Bronchial epithelial cell (primary cell): ENCODE measurements at places on chromosomes 1 and 21.

- no peak for DNase-seq
Observed at GRCh38 chr21:16741141-16741665, 771.6 kb upstream of the CXADR start.

DNA sequence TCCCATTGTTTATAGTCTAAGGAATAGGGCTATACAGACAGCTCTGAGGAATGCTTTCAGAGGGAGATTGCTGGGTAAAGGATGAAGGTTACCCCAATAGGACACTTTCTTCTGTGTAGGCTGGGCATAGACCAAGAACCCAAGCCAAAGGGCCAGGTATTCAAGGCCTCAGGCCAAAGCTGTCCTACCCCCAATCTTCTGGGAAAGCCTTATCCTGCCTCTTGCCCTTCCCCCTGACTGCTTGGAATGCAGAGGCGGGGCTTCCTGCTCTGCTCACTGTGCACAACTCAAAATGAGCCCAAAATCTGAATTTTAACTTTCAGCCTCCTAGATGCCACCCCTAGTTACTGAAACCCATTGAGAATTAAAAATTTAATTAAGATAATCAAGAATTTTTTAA lies 2.2 kb downstream of the OR10Z1 start:
- no peak for DNase-seq

DNA sequence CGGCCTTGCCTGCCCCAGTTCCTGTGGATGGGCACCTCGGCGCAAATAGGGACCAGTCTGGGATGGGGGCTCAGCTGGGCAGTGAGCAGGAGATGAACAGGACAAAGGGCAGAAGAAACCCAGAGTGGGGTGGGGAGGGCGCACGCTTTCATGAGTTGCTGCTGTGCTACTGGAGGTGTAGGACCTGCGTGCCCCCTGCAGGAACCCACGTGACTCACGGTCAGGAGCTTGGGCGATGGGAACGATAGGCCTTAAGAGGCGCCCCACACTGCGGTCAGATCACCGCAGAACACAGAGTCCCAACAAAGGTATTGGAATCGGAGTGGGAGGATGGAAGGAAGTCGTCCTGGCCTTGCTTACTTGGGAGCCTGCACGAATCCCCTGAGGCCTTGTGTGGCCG lies 17.2 kb downstream of the PRDM15 start:
- DNase-seq, result no peak

DNA sequence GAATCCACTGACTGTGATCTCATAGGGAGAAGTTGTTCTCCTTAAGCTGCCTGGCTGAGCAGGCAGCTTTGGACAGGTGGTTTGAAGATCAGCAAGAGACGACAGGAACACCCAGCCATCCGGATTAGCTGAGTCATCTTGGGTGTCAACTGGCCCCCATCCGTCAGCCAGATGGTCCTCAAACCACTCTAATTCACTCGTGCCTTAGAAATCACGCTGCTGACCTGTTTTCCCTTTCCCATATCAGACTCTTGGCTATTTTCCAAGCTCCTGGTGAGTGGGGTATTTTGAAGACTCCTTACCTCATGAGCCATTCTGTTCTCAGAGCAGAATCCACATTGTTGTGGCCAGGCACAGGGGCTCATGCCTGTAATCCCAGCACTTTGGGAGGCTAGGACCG lies 149.1 kb upstream of the L1TD1 start:
- DNase-seq, result peak; percentile 44

GRCh38 chr21:15190412-15190811 lies 125.6 kb upstream of the NRIP1 start:
- no peak for DNase-seq

DNA sequence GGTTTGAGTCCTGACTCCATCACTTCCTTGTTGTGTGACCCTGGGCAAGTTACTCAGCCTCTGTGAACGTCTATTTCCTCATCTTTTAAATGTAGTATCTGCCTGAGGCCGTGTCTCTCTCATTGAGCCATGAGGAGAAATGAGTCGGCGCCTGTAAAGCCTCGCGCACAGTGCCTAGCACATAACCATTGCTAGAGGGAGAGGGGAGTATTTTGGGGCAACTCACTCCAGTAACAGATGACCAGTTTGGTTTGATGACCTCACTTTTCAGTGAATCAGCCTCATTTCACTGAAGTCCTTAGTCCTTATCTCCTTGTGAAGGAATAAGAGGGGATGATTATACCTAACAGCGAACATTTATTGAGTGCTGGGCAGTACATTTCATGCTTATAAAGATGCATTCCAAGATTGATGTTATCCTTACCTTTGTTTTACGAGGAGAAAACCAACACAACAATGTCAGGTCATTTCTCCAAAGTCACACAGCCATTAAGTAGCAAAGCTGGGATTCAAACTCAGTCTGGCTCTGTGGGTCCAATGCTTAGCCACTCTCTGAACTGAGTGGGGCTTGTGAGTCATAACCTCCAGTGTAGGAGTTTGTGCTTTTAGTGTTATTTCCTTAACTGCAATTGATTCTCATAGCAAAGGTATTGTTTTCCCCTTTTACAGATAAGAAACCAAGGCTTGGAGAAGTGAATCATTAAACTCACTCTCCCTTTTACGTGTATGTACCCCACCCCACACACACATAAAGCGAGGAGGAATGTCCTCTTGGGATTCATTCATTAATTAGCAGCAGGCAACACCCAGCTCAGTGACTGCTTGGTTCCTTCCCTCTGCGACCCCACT lies 25.9 kb downstream of the KCNC4 start:
- peak; percentile 98 for DNase-seq

- DNase-seq, result peak; percentile 33
Observed at GRCh38 chr1:110053552-110054428, 16.7 kb downstream of the ALX3 start.

GRCh38 chr1:247548092-247548491 lies 842 bp upstream of the GCSAML start:
- no peak for DNase-seq

- DNase-seq, result no peak
Observed at GRCh38 chr21:39580744-39581143, 32.0 kb upstream of the B3GALT5 start.

- no peak for DNase-seq
Observed at GRCh38 chr1:51642739-51643142, 25.8 kb downstream of the OSBPL9 start.

GRCh38 chr1:85943526-85943925 lies 213.0 kb downstream of the COL24A1 start:
- DNase-seq, result no peak

- no peak for DNase-seq
Observed at GRCh38 chr1:58765441-58765840, 18.4 kb downstream of the JUN start.

GRCh38 chr1:30968220-30968971 lies 59.8 kb upstream of the SDC3 start:
- DNase-seq, result no peak

GRCh38 chr1:159826441-159827101 lies at the start of gene SLAMF8:
TSS of gene SLAMF8 (plus strand) at chr1:159826873. CDS start at chr1:159826899, 26 bp downstream.
- DNase-seq, result no peak

- no peak for DNase-seq
Observed at GRCh38 chr1:154772056-154772455, 98.0 kb downstream of the KCNN3 start.

DNA sequence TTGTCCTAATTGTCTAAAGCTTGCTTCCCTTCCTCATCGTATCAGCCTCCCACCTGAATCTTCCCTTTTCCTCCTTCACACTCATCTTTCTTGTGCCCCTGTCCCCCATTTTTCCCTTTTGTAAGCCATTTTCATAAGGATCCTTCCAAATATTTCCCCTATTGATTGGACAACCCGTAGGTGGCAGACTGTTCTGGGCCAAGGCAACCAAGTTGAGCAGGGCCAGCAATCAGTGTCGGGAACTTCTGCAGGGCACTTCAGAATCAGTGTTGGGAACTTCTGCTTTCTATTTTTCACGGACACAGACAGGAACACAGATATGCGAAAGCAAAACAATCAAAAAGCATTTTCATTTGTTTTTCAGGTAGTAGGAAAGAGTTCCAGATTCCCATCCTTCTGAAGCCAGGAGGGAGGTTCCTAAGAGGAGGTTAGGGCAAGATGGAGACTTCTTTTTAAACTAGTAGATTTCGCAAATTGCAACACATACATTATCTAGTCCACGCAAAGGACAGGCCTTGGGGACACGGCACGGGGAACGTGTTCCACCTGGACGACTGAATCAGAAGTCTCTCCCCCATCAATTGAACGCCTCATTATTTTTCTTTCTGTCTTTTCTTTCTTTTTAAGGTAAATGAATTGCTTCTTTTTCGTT lies 691 bp upstream of the MPZL1 start:
- DNase-seq, result peak; percentile 68

DNA sequence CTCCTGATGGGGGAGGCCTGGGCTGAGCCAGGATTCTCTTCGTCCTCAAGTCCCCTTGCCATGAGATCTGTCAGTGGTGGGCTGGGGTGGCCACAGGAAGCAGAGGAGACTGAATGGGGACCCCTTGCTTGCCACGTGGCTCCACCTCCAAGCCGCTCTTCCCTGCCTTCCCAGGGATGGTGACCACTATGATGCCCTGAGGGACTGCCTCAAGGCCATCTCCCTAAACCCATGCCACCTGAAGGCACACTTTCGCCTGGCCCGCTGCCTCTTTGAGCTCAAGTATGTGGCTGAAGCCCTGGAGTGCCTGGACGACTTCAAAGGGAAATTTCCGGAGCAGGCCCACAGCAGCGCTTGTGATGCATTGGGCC lies 20.9 kb upstream of the TMEM222 start:
- DNase-seq, result no peak

- peak; percentile 79 for DNase-seq
Observed at GRCh38 chr1:16006552-16007485, 2.8 kb downstream of the SRARP start.

DNA sequence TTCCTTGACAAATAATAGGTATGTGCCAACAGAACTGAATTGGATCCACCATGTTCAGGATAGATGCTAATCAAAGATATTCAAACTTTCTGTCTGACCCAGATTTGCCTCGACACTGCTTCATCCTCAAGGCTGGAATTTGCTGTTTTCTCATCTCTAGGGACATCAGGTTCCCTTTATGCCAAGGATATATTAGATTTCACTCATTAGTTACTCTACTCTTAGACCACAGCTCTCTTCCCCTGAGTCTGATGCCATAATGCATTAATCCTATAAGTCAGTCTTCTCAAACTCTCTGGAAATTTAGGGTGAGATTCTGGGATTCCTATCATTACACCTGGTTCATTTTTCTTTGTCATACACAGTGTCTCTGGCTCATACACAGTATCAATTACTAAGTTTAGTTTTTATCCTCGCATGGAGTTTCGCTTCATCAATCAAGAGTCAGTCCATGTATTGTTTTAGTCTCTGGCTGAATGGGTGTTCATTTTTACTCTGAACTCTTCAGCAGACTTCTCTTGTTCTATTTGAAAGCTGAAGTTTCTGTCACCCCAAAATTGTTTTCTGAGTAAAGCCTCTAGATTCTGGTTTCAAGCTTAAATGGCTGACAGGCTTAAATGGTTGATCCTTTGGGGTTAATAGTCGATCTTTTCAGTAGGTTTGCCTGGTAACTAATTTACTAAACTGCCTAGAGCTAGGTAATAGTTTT lies 9.3 kb upstream of the DCAF6 start:
- DNase-seq, result no peak

DNA sequence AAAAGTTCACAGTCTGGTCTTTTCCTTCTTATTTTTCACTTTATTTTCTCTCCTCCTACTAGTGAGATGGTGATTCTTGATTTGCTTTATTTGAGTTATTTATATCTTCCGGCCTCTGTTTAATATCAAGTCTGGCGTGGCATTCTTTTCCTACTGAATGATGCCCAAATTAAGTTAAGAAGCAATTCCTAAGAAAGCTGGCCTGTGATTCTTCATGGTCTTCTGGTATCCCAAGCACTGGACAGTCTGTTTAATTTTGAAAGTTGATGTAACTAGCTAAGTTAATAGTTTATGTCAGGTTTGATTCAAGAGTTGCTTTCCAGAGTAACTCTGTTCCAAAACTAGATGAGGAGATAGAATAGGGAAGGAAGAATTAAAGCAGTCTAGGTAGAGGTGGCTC lies 9.2 kb upstream of the ENAH start:
- DNase-seq, result no peak

DNA sequence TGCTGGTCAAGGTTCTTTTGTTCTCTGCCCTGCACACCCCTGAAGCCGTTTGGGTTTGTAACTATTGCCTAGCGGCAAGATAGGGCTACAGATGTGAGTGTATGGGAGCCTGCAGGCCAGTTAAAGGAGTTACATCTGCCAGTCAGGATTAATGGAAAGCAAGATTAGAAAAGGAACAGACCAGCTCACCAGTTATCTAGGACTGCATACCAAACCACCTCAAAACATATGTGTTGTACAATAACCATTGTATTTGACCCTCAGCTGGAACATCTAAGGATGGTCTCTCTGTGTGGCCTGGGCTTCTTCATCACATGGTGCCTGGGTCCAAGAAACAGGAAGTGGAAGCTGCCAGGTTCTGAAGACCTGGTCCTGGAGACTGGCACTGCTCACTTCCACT lies 52.5 kb upstream of the FBXO28 start:
- no peak for DNase-seq

- DNase-seq, result no peak
Observed at GRCh38 chr1:32470991-32471694, 6.3 kb downstream of the ZBTB8B start.

DNA sequence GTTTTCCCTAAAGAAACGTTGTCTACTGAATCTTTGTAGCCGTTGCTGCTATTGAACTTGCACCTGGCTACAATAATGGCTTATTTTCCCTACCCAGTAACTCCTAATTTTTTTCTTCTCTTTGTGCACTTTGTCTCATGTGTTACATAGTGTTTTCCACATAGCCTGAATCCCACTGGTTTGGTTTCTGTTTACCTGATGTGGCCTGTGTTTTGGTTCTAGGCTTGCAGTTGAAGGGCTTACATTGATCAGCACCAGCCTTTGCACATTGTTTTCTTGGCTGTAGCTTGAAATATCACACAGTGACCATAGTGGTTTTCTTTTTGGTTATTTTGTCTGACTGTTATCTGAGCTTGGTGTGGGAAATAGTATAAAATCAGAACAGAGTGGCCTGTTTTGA lies 29.5 kb downstream of the ST3GAL3 start:
- no peak for DNase-seq

GRCh38 chr1:215076322-215076721 lies 6.2 kb upstream of the KCNK2 start:
- DNase-seq, result peak; percentile 66

DNA sequence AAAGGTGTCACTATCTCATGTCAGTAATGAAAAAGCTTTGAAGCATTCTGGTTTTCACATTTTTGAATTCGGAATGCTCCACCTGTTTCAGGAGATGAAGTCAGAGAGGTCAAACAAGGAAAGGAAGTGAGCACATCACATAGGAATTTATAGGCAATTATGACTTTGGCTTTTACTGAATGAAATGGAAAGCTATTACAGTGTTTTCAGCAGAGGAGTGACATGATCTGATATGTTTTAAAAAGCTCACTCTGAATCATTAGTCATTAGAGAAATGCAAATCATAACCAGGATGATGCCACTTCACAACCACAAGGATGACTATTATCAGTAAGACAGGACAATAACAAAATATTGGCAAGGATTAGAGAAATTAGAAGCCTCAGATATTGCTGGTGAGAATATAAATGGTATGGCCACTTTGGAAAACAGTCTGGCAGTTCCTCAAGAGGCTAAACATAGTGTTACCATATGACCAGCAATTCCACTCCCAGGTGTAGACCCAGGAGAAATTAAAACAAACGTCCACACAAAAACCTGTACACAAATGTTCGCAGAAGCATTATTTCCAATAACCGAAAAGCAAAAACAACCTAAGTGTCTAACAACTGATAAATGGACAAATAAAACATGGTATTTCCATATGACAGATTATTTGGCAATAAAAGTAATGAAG lies 7.5 kb downstream of the TAF1A start:
- DNase-seq, result peak; percentile 88

- peak; percentile 13 for DNase-seq
Observed at GRCh38 chr1:238242181-238242580, 351.5 kb upstream of the ZP4 start.
